Small intestine (tissue), 16 donors: ENCODE measurements at places on chromosomes 4 and X.

DNA sequence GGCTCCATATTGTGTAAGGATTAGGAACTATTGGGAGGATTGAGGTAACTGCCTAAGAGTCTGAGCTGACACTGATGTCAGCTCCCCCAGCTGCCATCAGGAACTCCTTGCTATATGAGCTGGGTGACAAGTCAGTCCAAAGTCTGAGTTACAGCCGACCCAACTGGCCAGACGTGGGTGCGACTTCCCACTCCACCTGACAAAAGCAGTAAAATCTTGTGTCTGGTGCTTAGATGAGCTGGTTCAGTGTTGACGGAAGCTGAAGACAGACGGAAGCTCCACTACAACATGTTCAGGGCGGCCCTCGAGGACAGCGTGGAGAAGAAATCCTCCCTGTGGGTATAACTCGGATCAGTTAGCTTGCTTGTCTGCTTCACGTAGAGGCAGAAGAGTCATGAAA lies 22.8 kb upstream of the NAT8L start:
- DNase-seq = peak; percentile 92

DNA sequence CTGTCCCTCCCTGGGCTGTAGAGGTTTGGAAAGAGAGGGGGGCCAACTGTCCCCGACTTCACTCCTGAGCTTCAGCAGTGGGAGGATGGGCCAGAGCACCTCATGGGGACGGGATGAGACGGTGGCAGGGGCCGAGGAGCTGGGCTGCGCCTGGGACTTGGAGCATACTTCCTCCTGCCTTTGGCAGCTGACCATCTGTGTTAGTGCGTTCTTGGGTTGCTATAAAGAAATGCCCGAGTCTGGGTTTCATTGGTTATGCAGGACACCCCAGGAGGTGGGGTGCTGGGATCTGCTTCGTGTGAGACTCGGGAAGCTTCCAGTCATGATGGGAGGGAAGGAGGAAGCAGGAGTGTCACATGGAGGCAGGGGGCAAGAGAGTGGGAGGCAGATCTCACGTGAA lies 7.4 kb downstream of the PSAPL1 start:
- DNase-seq = no peak

DNA sequence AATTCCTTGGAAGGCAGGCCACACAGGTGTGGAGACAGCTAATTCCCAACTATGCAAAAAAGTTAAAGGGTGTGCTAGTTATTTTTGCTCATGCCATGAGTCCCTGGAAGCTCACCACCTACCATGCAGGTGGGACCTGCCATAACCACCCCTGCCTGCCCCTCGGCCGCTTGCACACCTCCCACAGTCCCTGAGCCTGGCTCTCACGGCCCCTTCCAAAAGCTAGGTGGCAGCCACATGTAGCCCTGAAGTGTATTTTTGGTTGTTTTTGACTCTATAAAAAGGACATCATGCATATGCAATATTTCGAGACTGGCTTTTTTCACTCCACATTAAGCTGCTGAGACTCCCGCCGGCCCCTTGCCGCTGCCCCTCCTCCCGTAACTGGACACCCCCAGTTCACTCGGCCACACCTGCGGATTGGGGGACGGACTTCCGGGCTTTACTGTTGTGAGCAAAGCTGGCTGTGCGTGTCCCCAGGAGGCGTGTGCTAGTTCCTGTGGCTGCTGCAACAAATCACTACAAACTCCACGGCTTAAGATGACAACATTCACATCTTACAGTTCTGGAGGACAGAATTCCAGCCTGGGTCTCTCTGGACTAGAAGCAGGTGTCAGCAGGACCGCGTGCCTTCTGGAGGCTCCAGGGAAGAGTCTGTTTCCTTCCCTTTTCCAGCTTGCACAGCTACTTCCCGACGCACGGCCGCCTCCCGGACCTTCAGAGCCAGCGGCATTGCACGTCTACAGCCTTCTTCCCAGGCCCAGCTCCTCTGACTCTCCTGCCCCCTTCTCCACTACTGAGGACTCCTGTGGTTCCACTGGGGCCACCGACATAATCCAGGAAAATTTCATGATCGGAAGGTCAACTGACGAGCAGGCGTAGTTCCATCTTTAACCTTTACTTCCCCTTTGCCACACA lies 24.8 kb downstream of the ZFYVE28 start:
- peak; percentile 48 for DNase-seq

DNA sequence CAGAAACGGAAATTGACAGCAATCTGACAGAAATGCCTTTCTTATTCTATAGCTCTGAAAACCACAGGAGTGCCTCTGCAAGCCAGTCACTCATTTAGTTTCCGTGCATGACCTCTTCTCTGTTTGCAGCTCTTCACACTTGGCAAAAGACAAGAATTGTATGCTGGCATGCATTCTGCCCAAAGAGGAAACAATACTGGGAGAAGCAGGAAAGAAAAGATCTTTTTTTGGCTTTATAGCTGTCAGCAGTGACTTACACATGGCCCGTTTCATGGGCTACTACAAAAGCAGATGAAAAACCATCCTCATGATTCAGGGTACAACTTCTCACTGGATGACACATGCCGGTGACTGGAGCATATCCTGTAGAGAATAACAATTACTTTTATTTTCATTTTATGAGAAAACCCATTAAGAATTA lies 249.4 kb downstream of the ADAMTS3 start:
- DNase-seq = no peak

DNA sequence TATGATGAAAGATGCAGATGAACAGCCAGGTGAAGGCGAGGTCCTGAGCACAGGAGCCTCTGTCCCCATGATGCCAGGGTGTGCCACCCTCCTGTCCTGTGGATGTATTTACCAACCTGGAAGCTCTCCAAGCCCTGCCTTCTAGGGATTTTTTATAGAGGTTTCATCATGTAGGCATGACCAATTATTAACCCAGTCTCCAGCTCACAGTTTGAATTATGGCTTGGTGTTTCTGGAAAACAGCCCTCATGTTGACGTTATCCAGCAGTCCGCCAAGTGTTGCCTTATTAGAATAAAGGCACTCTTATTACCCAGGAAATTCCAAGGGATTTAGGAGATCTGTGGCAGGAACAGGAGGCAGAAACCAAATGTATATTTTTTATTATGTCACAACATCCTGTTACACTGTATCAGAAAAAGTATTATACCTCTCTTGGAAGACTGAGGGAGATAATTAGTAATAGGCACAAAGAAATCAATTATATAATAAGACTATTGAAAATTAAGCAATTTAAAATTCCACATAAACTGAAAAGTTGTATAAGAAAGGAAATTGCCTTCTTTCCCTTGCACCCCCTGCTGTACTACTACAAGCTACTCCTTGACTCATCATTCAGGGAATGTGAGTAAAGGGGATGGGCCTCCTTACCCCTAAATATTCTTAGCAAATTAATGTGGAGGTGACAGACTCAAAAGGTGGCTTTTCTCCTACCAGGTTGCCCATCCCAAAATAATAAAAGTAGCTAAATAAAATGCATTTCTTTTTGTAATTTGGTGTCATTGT lies 129.6 kb downstream of the ZNF330 start:
- peak; percentile 61 for DNase-seq

DNA sequence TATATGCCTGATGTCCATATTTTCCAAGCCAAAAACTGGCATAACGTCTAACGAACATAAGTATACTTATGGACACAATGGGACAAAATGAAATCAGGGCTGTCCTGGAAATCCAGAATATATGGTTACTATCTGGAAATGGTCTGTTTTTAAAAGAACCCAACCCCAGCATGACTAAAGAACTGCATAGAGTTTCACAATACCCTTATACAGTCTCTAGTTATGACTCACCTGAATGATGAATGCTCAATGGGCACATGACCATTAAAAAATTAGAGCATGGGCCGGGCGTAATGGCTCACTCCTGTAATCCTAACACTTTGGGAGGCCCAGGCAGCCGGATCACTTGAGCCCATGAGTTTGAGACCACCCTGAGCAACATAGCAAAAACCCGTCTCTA lies 31.8 kb downstream of the AMMECR1 start:
- DNase-seq = no peak

GRCh38 chr4:184514121-184514988 lies 40.0 kb upstream of the IRF2 start:
- no peak for DNase-seq

DNA sequence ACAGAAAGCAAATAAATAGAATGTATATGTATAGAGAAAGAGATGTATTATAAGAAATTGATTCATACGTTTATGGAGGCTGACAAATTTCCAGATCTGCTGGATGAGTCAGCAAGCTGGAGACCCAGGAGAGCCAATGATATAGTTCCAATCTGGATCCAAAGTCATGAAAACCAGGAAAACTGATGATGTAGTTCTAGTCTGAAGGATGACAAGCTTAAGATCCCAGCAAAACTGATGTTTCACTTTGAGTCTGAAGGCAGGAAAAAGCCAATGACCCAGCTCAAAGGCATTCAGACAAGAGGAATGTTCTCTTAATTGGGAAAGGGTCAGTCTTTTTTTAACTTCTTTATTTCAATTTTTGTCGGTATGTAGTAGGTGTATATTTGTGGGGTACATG lies 102.6 kb downstream of the LHFPL1 start:
- no peak for DNase-seq

- no peak for DNase-seq
These were observed 503 bp upstream of the PDE5A start for GRCh38 chr4:119629142-119629471.

GRCh38 chr4:114196606-114197005 lies 217.2 kb upstream of the ARSJ start:
- DNase-seq = no peak

- DNase-seq = no peak
These were observed 144.4 kb downstream of the ZNF674 start for GRCh38 chrX:46400530-46401443.

DNA sequence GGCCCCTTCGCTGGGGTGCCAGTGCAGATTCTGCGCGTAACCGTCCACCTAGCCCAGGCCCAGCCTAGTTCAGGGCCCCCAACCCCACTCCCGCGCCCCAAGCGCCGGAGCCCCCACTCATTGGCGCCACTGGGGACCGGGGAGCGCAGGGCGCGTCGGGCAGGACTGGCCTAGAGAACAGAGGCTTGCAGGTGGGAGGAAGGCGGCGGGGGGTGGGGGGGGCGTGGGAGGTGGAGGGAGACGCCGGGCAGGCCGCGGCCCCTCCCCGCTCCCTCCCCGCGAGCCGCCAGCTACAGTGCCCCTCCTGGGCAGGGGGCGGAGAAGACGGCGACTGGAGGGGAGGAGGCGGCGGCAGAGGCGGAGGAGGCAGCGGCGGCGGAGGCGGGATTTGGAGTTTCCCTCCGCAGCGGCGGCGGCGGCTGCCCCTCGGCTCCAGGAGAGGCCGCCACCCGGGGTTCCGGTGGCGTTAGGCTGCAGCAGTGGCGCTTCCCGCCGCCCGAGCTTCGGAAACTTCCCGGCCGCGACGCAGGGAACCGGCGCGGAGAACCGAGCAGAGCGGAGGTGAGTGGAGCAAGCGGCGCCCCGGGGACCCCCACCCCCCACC lies 4.8 kb upstream of the DUSP9 start:
- no peak for DNase-seq

DNA sequence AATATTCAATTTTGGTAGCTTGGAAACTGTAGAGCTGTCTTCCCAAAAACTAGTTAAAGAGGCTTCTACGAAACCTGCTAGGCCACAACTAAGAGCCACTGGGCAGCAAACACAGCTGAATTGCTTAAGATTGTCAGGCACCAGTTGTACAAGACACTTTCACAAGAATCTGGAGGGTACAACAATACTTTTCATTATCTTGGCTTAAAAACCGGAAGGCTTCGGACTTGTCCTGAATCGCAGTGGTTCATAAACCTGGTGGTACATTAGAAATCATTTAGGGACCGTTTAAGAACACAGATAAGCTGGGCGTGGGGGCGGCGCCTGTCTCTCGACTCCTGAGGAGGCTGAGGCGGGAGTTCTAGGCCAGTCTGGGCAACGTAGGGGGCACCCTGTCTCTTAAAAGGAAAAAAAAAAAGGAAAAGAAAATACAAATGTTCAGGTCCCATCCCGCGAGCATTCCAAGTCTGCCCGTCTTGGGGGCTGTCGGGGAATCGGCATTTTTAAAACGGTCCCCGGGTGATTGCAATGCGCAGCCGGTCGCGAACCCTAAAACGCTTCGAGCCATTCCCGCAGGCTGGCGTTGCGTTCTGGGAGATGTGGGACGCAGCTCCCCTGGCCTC lies 763 bp downstream of the PYURF start:
- DNase-seq = peak; percentile 59

- no peak for DNase-seq
These were observed 574.3 kb upstream of the DIPK2B start for GRCh38 chrX:45774961-45775360.

DNA sequence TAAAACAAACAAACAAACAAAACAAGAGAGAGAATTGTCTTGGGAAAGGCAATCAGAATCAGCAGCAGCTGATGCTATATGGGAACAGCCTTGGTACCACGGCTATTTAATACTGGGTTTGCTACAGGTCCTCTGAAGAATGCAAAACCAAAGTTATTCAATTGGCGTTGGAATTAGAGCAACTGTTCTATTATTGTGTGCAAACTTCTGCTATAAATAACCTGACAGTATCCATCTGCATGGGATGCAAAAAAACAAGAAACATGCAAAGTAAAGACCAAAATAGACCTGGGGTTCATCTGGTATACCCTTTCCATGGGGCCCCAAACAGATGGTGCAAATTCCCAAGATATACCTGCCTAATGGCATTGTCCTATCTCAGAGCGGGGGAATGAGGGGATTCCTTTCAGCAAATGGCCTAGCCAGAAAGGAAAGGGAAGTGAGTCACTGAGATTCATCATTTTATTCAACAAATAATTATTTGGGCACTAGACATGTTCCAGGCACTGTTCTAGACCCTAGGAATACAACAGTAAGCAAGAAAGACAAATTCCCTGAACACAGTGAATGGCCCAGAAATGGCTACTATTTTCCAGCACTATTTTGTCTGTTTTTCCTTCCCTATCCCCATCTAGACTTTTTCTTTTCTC lies 268.9 kb downstream of the FBXW7 start:
- no peak for DNase-seq

- no peak for DNase-seq
These were observed 860.0 kb upstream of the POU3F4 start for GRCh38 chrX:82648062-82648461.

GRCh38 chr4:2913168-2913567 lies 50.0 kb downstream of the NOP14 start:
- DNase-seq = no peak

DNA sequence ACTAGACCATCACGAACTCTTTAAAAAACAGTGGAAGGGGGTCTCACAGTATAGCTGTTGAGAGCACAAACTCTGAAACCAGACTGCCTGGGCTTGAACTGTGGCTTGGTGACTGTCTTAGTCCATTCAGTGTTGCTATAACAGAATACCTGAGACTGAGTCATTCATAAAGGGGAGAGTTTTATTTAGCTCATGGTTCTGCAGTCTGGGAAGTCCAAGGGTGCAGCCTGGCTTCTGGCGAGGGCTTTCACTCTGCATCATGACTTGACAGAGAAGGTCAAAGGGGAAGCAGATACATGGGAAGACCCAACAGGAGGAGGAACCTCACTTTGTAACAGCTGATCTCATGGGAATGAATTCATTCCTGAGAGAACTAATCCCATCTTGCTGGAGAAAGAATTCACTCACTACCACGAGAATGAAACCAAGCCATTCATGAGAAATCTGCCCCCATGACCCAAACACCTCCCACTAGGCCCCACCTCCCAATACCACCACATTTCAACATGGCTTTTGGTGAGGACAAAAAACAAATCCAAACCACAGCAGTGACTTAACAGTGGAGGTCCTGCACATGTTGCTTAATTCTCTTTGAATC lies 116.7 kb upstream of the STOX2 start:
- no peak for DNase-seq

GRCh38 chrX:25175743-25176142 lies 160.0 kb upstream of the ARX start:
- no peak for DNase-seq
